ENCODE measurements at places on chromosomes 1 and 21.

DNA sequence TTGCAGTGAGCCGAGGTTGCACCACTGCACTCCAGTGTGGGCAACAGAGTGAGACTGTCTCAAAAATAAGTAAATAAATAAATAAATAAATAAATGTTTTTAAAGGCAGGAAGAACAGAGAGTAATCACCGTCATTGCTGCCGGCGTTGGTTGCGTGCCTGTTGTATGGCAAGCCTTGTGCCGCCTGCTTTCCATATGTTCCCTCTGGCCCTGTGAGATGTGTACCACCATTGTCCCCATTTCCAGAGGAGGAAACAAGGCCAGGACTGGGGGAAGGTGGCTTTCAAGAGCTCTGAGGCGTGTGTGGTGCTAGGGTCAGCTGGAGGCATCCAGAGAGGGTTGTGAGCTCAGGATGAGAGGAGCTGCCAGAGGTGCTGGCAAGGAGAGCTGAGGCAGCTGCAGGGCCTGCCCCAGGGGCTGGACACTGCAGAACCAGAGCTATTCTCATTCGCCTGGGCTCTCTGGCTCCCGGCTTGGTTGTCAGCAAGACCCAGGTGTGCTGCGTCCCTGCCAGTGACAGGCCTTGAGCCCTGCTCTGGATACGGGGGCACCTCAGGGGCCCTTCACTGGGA is 5.2 kb upstream of the MARCKSL1 start:
- no peak for DNase-seq

DNA sequence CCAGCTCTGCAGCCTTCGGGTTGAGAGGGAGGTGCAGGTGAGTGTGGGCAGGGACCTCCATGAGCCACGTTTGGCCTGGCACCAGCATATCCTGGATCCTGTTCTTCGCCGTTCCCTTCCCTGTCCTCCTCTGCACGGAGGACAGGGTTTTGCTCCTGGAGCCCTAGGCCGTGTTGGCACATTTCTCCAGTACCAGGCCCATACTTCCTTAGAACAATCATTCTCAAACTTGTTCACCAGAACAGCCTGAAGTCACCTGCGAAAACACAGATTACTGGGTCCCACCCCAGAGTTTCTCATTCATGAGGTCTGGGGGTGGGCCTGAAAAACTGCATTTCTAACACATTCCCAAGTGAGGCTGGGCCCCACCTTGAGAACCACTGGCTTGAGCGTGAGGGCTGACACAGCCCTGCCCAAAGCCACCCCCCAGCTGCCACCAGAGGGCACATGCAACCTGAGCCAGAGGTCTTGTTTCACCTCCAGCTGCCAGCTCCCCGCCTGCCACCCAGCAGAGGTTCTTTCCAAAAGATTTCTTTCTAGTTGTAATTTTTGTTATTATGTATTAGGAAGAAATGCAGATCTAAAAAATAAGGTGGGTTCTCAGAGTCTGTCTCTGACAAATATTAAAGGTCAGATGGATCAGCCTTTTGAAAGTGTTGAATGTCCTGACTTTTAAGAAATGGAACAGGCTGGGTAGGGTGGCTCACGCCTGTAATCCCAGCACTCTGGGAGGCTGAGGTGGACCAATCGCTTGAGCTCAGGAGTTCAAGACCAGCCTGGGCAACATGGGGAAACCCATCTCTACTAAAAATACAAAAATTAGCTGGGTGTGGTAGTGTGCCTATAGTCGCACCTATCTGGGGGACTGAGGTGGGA is 39.6 kb upstream of the LDLRAP1 start:
- no peak for DNase-seq

GRCh38 chr1:39016604-39017171 is 9.5 kb upstream of the NDUFS5 start:
- DNase-seq: no peak

- no peak for DNase-seq
These were observed 35.6 kb upstream of the C21orf91 start for GRCh38 chr21:17854745-17855144.

GRCh38 chr1:26283871-26284596 is 4.1 kb downstream of the SH3BGRL3 start:
- DNase-seq: no peak

DNA sequence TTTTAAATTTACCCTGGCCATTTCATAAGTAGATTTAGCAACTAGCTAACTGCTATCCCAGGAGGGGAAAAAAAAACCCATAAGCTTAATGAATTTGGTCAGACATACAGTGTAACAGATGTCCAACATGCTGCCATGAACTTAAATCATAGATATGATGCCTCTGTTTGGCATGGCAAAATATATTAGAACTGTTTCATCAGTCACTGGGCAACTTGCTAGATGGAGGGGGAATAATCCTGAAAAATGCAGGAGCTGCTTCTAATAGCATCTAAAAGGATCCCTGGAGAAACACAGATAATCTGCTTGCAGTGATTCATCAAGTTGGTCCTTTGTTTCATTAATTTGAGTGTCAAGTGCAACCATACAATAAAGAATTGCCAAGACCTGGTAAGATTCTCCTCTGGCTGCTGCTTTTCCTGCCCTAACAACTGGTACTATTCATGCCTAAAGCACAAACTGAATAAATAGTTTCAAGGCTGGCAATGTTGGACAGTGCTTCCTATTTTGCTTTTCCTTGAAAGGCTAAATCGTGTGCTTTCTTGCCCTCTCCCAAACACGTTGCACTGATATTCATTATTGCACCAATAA is 1.5 kb upstream of the ST6GALNAC5 start:
- peak; percentile 24 for DNase-seq

DNA sequence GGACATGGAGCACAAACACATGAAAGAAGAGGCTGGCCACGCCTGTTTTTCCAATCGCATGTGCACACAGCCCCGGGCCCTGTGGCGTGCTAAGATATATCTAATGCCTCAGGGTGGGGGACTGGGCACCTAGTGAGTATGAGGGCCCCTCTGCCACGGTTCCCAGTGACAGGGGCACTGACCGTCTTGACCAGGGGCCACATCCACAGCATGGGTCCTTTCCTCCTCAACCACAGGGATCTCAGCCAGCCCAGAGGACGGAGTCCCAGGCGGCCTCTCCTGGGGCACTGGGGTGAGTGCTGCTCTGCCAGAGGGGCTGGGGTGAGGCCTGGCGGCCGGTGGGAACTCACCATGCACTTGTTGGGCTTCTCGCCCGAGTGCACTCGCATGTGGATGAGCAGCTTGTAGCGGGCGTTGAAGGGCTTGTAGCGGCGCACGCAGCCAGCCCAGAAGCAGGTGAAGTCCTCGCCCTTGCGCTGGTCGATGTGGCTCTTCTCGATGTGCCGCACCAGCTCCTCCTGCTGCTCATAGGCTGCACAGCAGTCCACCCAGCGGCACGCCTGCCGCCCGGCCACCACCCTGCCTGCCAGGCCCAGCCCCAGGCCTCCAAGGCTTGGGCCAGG is 134.7 kb downstream of the DMRTB1 start:
- DNase-seq: no peak

- DNase-seq: no peak
These were observed at the start of gene DNASE2B for GRCh38 chr1:84398175-84399155. DNASE2B (plus strand) TSS chr1:84398484; CDS start chr1:84398565, 81 bp downstream.

GRCh38 chr1:194705123-194705854 is 1518.9 kb upstream of the B3GALT2 start:
- DNase-seq: peak; percentile 6

DNA sequence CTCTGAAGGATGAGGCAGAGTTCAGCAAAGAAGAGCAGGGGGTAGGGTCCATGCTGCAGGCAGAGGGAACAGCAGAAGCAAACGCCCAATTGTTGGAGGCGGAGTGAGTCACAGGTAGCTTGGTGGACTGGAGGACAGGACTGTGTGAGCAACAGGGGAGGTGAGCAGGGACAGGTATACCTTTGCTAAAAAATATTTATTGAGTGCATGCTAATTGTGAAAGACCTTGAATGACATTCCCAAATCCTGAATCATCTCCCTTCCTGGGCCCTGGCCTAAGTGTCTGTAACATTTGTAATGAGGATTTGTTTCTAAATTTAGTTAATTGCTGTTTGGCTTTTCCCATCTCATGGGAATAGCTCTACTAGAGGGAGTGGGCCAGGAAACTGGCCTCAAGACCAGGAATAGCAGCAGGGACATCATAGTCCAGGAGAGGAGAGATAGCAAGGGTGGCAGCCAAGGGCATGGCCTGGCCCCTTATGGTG is 123.7 kb downstream of the FOXD2 start:
- peak; percentile 20 for DNase-seq

DNA sequence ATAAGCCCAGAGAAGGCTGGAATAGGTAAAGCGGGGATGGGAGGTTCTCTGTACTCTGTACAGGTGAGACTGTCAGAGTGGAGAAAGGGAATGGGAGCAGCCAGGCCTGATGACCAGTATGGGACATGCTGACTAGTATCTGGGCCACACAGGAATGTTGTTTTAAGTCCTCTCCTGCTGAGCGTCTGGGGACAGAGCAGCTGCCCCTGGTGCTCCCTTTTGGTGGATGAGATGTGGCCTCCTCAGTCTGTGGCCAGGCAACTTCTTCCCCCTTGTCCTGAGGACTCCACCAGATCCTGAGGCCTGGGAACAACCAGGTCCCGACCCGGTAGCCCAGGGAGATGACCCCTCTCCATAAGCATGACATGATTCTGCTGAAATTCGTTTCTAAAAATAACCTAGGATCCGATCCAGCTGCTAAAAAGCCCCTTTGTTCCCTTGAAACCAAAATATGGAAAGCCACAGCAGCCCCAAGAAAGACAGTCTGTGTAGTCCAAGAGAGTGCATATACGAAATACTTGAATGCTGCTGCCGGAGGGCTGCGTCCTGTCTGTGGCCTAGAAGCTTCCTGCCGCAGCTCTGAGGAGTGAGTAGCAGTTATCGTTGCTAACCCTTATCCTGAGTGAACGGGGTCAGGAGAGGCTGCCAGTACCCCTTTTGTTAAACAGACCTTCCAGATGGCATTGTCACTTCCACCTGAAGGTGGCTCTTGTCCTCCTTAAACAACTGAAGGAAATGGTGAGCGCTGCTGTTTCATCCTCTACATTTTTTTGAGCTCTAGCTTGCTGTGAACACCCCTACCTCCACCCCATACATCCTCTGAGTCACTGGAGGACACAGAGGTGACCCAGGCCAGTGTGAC is 47.1 kb downstream of the ATP2B4 start:
- DNase-seq: peak; percentile 88

DNA sequence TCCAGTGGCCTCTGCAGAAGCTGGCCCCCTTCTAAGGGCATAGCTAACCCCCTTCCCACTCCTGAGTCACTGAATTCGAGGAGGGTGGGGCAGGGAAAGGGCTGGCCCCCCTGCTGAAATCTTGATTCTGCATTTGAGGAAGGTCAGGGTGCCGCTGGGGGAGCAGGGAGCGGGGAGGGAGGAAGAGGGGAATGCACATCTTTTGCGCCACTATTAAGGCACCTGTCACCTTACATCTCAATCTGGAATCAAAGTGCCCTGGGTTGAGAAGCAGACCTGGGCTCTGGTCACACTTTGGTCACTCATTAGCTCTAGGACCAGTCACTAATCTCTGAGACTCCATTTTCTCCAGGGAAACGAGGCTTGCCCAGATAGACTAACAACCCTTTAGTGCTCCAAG is 62.0 kb downstream of the TOR1AIP2 start:
- no peak for DNase-seq

DNA sequence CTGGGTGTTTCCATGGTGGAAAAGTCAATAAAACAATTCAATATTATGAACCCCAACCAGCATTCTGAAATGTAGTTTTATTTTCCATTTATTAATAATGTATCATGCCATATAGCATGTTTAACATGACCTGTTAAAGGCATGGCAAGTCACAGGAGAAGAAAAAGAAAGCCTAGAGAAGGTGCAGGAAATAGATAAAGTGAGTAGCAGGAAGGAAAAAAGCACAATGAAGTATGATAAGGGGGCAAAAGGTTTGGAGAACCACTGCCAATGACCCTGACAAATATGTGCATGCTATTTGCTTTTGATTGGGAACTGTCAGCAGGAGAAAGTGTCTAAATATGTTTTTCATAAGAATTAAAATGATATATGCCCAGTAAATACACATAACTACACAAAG is 85.6 kb downstream of the HMCN1 start:
- DNase-seq: no peak

DNA sequence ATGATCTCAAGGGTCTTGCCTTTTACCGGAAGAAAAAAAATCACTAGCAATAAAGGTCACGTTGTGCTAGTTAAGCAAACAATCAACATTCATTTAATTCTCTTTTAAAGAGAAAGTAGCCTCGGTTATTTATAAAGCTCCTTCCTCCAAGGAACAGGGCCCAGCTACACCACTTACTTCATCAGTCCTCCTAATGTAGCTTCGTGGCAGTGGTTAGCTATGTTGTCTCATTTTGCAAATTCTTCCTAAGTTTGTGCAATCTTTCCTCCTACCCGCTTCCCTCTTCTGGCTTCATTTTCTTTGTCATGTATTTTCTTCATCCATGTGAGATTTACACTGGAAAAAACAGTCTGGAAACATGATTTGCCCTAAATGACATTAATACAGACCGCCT is 554.2 kb downstream of the NUF2 start:
- peak; percentile 90 for DNase-seq

DNA sequence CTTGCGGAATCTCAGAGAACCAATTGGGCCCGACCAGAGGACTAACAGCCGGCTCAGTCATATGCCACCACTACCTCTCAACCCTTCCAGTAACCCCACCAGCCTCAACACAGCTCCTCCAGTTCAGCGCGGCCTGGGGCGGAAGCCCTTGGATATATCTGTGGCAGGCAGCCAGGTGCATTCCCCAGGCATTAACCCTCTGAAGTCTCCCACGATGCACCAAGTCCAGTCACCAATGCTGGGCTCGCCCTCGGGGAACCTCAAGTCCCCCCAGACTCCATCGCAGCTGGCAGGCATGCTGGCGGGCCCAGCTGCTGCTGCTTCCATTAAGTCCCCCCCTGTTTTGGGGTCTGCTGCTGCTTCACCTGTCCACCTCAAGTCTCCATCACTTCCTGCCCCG is 49.8 kb downstream of the ACP6 start:
- DNase-seq: no peak

- no peak for DNase-seq
These were observed 2.2 kb upstream of the RUNX3 start for GRCh38 chr1:24932284-24932683.

GRCh38 chr1:183444243-183444642 is 26.1 kb upstream of the NMNAT2 start:
- DNase-seq: peak; percentile 7

DNA sequence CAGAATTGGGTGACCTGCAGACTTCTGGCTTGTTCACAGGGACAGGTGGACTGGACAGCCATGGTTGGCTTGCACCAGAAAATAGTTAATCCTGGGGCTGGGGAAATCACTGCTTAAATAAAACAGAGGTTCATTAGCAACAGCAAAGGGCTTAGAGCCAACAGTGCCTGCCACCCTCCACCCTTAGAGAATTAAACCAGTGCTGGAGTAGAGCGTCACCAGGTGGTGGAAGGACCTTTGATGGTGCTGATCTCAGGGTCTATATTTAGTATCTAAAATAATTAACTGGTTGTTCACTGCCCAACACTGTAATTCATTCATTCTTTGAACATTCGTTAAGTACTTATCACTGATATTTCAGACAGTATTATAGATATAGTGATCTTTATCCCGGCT is 34.7 kb upstream of the PDE9A start:
- no peak for DNase-seq

Data from fibroblast of skin of right quadriceps (primary cell).